ENCODE measurements at places on chromosomes 13 and 19.
A peak's percentile ranks its signal among the peaks of the same experiment; 100 is the strongest.

DNA sequence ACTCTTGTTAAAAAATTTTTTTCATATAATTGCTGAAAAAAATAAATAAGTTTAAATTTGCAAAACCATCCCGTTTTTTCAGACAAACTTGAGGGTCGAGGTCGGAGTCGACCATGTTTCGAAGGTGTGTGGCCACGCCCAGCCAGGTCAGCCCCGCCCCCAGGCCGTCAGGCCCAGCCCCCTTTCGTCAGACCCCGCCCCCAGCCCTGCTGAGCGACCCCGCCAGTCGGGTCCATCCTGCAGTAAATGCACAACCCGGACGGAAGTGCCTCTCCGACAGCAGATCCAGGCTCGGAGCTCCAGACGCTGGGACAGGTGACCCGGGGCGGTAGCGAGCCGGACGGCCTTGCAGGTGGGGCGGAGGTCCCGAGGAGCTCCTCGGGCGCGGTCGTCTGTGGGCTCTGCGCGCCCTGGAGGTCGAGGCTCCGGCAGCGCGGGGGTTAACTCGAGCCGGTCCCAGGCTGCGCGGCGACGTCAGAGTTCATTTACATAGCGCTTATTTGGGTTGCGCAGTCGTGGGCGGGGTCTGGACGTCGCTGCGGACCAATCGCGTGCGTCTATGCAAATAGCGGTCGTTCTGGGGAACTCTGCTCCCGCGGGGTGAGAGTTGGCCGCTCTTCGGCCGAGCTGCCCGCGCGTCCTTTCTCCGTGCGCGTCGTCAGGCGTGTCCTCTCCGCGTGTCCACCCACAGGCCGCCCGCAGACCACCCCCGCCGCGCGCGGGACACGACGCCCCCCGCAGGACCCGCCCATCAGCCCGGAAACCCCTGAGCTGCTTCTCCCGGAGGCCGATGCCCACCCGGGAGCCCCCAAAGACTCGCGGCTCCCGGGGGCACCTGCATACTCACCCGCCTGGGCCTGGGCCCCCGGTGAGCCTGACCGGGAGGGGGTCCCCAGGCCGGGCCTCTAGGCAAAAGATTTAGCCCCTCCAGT, at the start of gene OCEL1:
Gene OCEL1, plus strand, starts transcription at position 225 of the 932 bp plus-strand sequence. Its CDS starts 22 bp downstream, at position 247.
- DNase-seq, result peak; percentile 97

- DNase-seq, result peak; percentile 80
Measured at GRCh38 chr13:44259045-44260027, 114.3 kb upstream of the SERP2 start.

- no peak for DNase-seq
Measured at GRCh38 chr13:29978211-29978610, 127.8 kb upstream of the UBL3 start.

DNA sequence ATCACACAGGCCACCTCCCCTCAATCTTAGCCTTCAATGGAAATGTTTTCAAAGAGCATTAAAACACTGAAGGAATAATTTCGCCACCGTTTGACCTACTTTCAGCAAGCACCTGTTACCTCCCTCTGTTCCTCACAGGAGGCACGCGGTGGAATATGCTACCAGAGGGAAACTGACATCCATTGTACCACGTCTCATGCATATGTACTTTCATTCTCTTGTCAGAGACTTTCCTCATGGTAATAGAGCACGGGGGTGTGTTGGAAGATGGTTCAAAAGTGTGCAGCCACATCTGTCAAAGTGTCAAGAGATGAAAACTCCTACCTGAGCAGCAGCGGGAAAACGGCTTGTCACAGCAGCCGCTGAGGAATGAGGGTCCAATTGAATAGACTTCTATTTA, 143.4 kb downstream of the NALCN start:
- DNase-seq, result no peak

DNA sequence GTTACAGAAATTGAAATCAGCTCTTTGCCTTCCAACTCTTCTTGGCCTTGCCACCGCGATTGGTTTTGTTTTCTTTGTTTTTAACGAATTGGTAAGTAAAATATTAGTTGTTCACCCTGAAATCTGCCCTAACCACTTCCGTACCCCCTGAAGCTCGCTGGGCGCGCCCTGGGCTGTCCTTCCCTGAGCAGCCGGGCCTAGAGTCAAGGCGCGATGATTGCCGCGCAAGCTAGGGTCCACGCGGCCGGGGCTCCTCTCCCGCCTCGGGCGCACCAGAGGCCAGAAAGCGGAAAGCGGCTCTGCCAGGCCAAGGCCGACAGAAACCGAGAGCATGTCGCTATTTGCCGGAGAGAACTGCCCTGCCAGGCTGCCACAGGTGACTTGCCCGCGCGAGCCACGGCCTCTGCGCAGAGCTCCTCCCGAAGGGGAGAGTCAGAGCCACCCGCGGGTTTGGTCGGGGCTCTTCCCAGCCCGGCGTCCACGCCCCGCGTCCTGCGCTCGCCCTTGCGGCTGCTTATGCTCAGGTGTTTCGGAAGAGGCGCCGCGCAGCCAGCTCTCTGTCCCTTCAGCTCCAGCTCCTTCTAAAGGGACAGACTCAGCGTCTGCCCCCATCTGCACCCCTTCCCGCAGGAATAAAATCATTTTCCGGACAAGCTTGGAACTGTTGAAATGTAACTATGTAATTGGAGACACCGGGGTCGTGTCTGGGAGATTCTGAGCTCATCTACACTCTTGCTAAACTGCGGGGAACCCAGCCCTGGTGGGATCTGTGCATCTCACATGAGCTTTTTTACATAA, 6.6 kb upstream of the CDX2 start:
- no peak for DNase-seq

DNA sequence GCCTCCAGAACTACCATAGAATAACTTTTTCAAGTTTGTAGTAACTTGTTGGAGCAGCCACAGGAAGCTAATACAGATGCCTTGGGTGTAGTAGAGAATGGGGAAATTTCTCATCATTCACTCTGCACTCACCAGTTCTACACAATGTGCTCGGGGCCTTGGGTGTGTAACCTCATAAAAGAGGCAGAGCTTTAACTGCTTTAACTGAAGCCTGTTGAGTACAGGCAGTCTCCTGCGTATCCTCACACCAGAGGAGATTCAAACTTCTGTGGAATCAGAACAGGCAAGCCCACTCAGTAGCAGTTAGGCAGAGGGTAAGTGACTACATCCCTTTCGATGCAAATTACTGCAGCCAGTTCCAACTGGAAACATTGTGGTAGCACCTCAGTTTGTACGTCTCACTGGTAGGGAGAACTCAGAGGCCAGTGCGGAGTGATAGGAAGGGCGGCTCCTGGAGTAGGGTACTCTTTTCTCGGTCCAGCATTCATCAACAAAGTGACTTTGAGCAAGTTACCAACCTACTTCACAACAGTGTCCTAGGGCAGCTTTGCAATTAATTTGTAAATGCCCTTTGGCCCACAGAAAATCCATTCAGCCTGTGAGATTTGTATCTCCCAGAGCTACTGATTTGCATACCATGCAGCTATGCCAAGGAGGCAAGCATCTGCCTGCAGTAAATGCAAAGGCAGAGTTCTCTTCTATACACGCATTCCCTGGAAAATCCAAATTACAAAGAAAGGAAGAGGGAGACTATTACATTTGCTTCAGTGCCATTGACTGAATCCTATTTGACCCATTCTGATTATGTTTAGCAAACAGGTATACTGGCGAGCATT, 904.3 kb downstream of the DIAPH3 start:
- no peak for DNase-seq

- no peak for DNase-seq
Measured at GRCh38 chr19:32171719-32172151, 173.7 kb upstream of the ZNF507 start.

GRCh38 chr13:113041896-113042295, 63.7 kb upstream of the F7 start:
- no peak for DNase-seq

DNA sequence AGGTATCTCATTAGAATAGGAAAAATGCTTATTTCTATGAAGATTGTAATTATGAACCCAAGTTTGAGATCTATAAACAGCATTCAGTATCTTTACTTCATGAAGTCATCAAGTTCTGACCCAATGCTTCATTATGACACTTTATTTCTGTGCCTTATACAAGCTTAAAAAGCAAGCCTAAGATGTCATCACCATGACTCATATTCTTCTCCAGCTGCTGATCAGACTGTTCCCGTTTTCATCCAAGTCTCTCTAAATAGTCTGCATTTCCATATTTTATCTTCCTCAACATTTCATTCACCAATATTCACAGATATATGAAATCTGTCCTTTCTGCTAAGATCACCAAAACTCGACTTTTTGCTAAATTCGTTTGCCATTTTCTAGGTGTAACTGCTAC, 1247.2 kb upstream of the PRR20A start:
- no peak for DNase-seq

GRCh38 chr19:3693025-3693925, 7.0 kb downstream of the PIP5K1C start:
- no peak for DNase-seq

- no peak for DNase-seq
Measured at GRCh38 chr19:49098795-49099194, 13.5 kb downstream of the SNRNP70 start.

DNA sequence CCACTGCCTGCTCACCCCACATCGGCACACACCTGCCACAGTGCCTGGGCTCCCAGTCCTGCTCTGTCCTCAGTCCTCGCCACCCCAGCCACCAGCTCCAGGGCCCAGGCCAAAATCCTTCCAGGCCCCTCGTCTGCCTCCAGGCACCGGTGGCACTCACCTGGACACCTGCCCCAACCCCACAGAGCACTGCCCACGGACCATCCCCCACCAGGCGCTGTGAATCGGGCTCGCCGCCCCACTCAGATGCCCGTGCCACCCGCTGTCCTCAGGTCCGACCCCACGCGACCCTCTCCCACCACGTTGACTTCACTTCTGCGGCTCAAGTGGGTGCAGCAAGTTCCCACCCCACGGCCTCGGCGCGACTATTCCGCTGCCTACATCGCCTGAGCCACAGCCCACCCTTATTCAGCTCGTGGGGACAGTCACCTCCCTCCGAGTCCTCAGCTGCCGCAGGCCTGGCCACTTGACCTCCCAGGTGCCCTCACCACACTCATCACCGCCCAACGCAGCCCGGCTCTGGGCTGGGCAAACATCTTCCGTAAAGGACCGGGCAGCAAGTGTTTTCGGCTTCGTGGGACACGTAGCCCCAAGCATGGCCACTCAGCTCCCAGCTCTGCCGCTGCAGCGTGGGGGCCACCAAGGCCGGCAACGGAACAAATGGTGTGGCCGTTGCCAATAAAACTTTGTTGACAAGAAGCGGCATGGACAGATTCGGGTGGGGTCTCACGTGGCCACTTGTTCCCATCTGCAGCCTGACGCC, 5.7 kb downstream of the PIP5K1C start:
- no peak for DNase-seq

DNA sequence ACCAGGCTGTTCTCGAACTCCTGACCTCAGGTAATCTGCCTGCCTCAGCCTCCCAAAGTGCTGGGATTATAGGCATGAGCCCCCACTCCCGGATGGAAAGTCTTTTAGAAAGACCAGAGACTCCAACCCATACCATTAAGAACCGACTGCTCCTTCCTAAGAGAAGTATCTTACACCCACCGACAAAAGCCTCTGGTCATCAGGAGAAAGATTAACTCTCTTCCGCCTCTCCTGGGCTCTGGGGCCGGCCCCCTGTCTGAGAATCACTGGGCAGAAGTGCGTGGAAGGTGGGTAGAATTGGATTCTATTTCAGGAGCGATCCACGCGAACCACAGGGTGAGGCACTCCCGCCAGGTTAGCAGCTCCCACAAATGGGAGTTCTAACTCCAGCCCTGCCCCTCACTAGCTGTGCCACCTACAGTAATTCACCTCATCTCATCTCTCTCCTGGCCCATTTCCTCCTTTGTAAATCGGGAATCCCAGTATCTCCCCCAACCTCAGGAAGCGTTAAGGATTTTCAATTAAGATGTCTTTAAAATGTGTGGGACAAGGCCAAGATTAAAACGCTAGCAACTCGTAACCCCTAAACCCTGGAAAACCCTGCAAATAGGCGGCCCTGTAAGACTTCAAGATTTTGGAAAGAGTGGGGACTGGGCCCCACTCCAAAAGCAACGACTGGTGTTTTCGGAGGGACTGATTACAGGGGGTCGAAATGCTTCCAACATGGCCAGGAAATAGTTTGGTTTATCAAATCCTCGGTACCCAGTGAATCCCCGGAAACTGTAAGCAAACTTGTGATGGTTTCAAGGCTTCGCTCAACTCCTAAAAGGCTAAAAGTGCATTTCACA, 1.3 kb downstream of the HNRNPL start:
- DNase-seq, result no peak

DNA sequence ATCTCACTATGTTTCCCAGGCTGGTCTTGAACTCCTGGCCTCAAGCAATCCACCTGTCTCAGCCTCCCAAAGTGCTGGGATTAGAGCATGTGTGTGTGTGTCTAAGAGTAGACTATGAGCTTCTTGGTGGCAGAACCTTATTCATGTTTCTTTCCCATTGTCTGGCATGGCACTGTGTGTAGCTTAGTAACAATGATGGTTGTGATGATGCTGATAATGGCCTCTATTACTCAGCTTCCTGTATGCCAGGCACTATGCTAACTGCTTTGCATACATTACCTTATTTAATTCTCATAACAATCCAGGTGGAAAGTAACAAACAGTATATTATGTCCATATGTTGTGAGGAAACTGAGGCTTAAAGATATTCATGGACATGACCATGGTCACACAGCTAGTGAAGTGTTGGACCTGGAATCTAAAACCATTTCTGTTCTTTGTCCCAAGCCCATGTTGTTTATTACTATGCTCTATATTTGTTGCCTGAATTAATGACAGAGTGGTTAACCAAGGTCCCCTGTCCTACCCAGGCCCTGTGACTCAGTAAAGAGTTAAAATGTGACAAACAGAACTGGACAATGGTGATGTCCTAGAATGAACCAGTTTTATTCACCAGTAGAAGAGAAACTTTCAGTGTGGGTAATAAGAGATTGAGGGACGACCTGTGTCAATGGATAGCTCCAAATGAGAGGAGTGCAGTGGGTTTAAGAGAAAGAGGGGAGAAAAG, 109.6 kb downstream of the KLF5 start:
- DNase-seq, result no peak

DNA sequence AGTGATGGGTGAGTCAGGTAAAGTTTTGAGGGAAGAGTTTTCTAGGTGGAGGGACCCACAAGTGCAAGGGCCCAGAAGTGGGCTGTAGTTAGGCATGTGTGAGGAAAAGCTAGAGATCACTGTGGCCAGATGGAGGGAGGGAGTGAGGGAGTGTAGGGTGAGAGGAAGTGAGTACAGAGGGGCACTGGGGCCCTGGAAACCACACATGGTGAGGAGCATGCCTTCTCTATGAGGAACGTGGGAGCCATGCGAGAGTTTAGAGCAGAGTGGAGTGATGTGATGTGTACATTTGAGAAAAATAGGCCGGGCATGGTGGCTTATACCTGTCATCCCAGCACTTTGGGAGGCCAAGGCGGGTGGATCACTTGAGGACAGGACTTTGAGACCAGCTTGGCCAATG, 14.7 kb upstream of the SHKBP1 start:
- no peak for DNase-seq

DNA sequence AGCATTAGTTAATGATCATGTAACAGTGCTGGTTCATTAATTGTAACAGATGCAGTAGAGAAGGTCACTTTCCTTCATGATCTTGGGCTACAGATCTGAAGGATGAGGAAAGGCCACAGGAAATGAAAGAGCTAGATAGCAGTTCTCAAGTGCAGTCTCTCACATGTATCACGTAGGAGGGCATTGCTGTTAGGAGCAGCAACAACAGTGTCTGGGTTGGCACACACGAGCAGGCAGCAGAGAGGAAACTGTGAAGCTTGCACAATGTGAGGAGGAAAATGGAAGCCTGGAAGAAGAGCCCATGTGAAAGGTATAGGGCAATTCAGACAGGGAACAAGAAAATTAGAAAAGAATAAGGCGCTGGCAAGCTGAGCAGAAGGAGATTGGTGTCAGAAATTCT, 1741.5 kb downstream of the PCDH9 start:
- DNase-seq, result no peak

GRCh38 chr19:18905513-18906236, 9.7 kb upstream of the CERS1 start:
- no peak for DNase-seq

- DNase-seq, result no peak
Measured at GRCh38 chr13:47134939-47135489, 238.2 kb upstream of the HTR2A start.
